ENCODE measurements at places on chromosomes 2 and 18. TPM values are rescaled to one million over a fixed set of nuclear protein-coding genes. Genes with fewer than 3 reads are reported as not detected.
A peak's percentile ranks its signal among the peaks of the same experiment; 100 is the strongest.

Gene GLI2
- not detected for total RNA-seq

- no peak for DNase-seq
Observed at GRCh38 chr2:148167241-148167766, 146.4 kb downstream of the MBD5 start.

DNA sequence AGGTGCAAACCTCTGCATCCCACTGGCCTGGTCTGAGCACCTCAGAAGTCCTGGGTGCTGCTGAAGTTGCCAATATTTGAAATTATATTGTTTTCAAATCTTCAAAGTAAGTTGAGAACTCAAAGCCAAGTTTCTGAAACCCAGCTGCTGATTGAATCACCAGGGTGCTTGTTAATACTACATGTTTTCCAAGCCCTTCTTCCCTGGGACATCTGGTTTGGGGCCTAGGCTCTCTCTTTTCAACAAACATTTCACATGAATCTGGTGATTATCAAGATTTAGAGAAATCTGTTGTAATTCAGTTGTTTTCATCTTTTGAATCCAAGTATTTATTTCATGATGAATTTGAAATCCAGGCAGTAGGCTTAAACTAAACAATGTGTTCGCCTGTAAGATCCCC, 24.4 kb downstream of the MLPH start:
- no peak for DNase-seq

Gene ATG9A
- 49.1 TPM for total RNA-seq

- no peak for DNase-seq
Observed at GRCh38 chr18:80068571-80069272, 34.5 kb downstream of the RBFA start.

DNA sequence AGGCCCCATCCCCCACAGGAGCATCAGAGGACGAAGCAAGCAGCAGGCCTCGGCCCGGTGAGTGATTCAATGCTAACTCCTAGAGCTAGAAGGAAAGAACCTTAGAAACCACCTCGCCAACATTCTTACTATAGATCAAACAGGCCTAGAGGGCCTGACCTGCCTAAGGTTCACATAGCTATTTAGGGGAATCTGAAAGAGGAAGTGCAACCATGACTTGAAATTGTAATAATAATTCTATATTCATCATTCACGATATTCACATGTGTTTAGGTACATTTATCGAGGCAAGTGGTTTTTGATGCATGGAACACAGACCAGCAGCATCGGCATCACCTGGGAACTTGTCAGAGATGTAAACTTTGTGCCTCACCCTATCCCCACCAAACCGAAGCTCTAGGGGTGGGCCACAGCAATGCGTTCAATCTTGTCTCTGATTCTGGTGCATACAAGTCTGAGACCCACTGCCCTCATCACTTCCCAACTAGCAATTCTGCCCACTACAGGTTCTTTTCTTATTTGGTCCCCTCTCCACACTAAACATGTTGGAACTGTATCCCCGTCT, 78.0 kb upstream of the DNMT3A start:
- DNase-seq, result no peak

- DNase-seq, result no peak
Observed at GRCh38 chr2:210337159-210337558, 22.2 kb upstream of the MYL1 start.

DNA sequence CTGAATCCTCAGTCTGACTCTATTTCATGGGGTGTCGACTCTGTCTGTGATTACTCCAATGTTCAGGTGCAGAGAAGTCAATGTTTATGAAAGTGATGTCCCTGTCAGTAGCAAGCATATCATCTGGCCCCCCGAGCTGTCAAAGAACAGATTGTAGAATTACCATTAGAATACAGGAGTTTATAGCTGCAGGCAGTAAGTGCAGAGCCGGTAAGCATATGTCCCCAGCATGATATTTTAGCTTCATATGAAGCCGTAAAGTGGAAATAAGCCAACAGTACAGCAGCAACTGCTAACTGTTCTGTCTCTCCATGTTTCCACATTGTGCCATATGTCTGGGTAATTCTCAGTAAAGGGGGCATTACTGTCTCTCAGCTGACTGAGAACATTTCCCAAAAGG, 541.8 kb downstream of the SOX11 start:
- DNase-seq, result no peak

DNA sequence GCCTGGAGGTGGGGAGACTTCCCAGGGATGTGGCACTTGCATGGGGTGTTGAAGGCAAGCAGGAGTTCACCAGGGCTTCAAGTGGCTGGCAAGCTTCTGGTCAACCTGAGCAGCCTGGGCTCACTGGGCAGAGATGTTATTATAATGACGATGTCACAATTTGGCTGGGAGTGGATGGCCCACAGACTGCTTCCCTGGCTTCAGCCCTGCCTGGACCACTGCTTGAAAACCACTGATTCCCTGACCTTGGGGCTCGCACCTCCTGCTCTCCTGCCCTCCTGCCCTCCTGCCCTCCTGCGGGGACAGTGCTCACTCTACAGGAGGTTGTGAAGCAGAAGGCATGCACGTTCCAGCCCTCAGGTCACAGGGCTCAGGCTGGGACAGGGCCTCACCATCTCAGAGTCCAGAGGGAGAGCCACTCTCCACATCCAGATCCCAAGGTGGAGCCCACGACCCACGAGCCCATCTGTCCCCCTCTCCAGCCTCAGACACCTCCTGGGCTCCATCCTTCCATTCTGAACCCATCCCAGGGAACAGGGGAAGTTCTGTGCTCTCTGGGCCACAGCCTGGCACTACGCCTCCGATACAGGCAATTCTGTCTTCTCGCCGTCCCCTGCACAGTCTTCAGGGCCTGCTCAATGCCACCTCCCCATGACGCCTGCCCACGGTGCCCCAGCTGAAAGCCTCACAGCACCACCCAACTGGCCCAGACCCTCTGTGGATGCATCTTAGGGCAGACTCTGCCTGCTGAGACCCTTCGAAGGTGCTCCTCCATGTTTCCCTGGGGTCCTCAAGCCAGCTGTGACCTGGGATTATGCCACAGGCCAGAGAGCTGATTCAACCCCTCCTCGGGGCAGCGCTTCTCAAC, 241.6 kb upstream of the RAB6C start:
- DNase-seq, result no peak

DNA sequence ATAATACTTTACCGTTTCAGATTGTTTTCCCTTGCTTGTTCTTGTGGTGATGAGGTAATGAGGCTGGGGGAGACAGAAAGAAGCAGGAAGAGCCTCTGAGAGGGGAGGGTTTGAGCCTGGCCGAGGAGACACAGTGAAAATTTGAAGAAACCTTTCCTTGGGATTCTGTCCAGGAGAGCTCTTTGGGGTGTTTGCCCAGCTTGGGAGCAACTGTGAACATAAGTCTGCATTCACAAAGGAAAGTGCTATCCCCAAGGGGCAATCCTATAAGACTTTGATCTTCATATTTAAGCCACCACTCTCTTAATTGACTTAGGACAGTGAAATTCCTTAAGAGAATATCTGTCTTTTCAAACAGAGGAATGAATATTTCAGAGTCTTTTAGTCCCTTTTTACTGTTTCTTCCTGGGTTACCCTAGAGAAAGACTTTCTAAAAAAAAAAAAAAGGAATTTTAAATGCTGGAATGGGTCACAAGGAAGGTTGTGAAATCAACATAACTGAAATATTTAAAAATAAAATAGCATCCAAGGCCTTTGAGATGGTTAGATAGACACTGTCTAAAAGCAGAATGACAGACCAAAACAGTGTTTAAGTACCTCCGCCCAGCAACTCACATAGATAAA, 52.5 kb upstream of the STAM2 start:
- no peak for DNase-seq

DNA sequence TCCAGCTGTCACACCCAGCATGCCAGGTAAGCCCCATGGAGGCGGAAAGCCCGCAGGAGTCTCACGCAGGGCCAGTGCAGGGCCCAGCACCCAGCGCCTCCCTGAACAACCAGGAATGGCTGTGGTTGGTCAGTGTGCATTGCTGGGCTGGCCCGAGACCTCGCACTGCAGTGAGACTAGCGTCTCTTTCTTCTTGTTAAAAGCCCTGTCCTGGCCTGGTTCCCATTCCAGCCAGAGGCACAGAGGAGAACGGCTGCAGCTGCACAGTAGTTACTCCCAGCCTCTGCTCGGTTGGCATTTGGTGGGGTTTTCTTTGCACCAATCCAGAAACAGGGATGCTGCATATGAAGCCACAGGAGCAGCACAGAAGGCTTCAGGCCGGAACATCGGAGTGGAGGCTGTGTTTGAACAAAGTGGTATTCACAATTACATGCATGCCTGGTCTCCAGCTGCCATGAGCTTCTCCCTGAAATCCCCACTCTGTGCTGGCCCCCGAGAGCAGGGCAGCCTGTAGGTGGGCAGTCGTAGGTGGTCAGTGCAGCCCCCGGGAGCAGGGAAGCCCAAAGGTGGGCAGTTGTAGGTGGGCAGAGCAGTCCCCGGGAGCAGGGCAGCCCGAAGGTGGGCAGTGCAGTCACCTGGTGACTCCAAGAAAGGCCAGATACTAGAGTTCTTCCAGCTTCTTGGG, 163.7 kb upstream of the PXDN start:
- peak; percentile 34 for DNase-seq

GRCh38 chr18:12656605-12656937, 1.3 kb downstream of the SPIRE1 start:
- no peak for DNase-seq

DNA sequence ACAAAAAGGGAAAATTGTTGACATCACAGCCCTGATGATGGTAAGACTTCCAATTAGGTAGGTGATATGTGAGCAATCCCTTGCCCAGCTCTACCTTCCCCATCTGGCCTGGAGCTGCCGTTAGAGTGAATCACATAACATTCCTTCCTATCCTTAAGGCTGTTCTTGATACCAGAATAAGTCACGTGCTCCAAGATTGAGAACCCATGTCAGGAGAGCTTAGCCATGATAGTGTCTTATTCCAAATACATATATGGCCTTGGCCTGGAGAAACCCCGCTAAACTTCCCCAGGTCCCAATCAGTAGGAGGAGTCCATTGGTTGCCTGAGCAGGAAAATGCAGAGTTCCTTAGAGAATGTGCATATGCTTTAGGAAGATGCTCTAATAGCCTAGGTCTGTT, 70.0 kb upstream of the ACVR2A start:
- DNase-seq, result no peak

GRCh38 chr18:7619676-7620075, 52.6 kb downstream of the PTPRM start:
- DNase-seq, result no peak
